Left ventricle myocardium inferior (tissue), 1 donor: ENCODE measurements at places on chromosomes 7 and 10.

- no peak for DNase-seq
These were observed 3.3 kb downstream of the SLC26A3 start for GRCh38 chr7:107799647-107800264.

- DNase-seq, result no peak
These were observed 227.0 kb downstream of the ANK3 start for GRCh38 chr10:60162631-60163030.

- DNase-seq, result no peak
These were observed 648.8 kb downstream of the NXPH1 start for GRCh38 chr7:9082203-9082602.

DNA sequence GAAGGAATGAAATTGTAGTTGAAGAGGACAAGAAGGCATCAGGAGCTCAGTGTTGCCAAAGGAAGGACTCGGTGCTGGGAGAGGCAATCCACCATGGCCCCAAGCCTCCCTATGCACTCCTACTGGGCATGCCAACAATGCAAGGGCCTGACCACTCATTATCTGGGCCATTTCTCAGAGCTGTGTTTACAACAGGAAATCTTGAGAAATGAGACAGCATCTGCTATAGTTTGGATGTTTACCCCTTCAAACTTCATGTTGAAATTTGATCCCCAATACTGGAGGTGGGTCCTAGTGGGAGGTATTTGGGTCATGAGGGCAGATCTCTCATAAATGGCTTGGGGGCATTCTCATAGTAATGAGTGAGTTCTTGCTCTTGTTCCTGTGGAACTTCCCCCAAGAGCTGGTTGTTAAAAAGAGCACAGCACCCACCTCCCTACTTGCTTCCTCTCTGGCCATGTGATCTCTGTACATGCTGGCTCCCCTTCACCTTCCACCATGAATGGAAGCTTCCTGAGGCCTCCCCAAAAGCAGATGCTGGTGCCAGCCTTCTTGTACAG, 50.8 kb upstream of the AOAH start:
- no peak for DNase-seq

DNA sequence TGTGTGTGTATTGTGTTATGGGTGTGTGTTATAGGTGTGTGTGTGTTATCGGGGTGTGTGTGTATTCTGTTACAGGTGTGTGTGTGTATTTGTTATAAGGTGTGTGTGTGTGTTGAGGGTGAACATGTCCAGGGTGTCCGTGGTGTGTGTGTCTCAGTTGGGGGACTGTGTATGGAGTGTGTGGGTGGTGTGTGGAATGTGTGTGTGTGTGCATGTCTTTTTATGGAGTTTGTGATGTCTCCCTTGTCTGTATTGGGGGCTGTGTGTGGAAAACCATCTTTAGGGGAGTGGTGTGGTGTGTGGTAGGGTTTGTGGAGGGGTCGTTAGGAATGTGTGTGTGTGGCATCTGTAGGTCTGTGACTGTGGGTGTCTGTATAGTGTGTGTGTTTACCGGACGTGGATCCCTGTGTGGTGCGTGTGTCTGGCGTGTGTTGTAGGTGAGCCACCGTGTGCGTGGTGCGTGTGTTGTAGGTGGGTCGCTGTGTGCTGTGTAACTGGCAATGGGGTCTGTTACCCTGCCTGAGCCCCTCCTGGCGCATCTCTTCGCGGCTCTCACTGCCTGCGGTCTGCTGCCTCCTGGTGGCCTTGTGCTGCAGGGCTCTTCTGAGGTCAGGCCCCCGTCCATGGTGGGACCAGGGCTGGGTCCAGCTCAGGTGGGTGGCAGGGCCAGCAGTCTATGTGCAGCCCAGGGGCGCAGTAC, 61.7 kb downstream of the PALD1 start:
- no peak for DNase-seq
